Upper lobe of left lung (tissue), 6 donors: ENCODE measurements at places on chromosomes 16 and 17. TPM values are rescaled to one million over a fixed set of nuclear protein-coding genes. Genes with fewer than 3 reads are reported as not detected.

- peaks cover 42% of the 10 kb centered on the region for H3K4me1 ChIP-seq
- H3K4me3 ChIP-seq = no peak overlapping the region
- H3K36me3 ChIP-seq = no peaks in the 10 kb centered on the region
- peak overlapping the region; percentile 42 for H3K27ac ChIP-seq
- DNase-seq = no peak
- no peaks in the 10 kb centered on the region for H3K27me3 ChIP-seq
These were observed 269.7 kb downstream of the SEC14L1 start for GRCh38 chr17:77410470-77410869.

GRCh38 chr17:75824666-75825065 lies 19.5 kb downstream of the UNC13D start:
- DNase-seq = no peak
- no peaks in the 10 kb centered on the region for H3K27me3 ChIP-seq
- H3K27ac ChIP-seq = peak overlapping the region; percentile 25
- peaks cover 19% of the 10 kb centered on the region for H3K4me1 ChIP-seq
- no peak overlapping the region for H3K4me3 ChIP-seq
- H3K36me3 ChIP-seq = peaks cover 79% of the 10 kb centered on the region

MATCAP1 gene
- total RNA-seq = 25.9 TPM

DNA sequence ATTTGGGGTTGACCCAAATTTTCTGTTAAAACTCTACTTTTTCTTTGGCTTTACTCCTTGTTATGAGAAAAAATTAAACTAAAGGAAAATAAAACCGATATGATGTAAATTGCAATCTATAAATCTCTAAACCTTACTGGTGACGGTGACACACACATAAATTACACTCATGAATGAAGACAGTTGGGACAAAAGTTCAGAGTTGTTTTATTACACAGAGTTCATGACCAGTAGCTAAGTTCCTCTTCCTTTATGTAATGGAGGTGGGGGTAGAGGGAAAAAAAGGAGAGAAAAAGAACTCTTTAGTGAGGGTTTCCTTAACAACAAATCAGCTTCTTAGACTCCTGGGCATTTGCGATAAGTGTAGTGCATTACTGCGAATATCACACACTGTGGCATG lies 220.7 kb downstream of the KCNJ2 start:
- DNase-seq = no peak
- no peaks in the 10 kb centered on the region for H3K4me1 ChIP-seq
- H3K36me3 ChIP-seq = no peaks in the 10 kb centered on the region

DNA sequence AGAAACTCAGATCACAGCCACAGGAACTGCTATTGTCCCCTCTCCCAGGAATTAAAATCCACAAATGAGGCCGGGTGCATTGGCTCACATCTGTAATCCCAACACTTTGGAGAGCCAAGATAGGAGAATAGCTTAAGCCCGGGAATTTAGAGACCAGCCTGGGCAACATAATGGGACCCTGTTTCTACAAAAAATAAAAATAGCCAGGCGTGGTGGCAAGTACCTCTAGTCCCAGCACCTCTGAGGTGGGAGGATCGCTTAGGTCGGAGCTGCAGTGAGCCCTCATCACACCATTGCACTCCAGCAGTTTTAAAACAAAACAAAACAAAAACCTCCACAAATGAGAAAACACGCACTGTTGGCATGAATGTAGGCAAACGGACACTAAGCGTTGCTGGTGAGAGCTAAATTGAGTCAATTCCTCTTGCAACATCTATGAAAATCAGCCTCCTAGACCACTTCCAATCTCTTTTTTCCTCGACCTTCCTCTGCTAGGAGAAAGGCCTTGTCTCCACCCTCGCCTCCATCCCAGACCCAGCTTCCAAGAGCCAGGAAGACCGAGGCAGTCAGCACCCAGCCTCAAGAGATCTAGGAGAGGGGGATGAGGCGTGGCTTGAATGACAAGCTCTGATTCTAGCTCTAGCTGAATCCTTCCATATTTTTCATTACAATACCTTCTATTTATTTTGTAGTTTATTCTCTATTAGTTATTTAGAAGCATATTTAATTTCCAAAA lies 14.8 kb downstream of the TLE7 start:
- H3K4me3 ChIP-seq = no peak overlapping the region
- no peaks in the 10 kb centered on the region for H3K4me1 ChIP-seq
- no peak overlapping the region for H3K27ac ChIP-seq
- H3K27me3 ChIP-seq = no peaks in the 10 kb centered on the region
- H3K36me3 ChIP-seq = no peaks in the 10 kb centered on the region
- no peak for DNase-seq

- no peaks in the 10 kb centered on the region for H3K27me3 ChIP-seq
- peaks cover 33% of the 10 kb centered on the region for H3K36me3 ChIP-seq
- peak within 1 kb of the TSS; percentile 89 for H3K4me3 ChIP-seq
- DNase-seq = no peak
- H3K4me1 ChIP-seq = peaks cover 37% of the 10 kb centered on the region
- H3K27ac ChIP-seq = peak within 1 kb of the TSS; percentile 99
These were observed at the start of gene ARHGDIA for GRCh38 chr17:81870981-81871386. ARHGDIA (minus strand) TSS chr17:81871337; CDS start chr17:81869930, 1,407 bp downstream.

GRCh38 chr16:89152831-89153700 lies 18.5 kb upstream of the CDH15 start:
- peaks cover 16% of the 10 kb centered on the region for H3K4me1 ChIP-seq
- DNase-seq = peak; percentile 79
- no peak overlapping the region for H3K27ac ChIP-seq
- H3K4me3 ChIP-seq = no peak overlapping the region

GRCh38 chr16:70522216-70523075 lies 908 bp downstream of the COG4 start:
- H3K27ac ChIP-seq = peak overlapping the region; percentile 89
- no peaks in the 10 kb centered on the region for H3K27me3 ChIP-seq
- no peak for DNase-seq
- H3K4me3 ChIP-seq = peak overlapping the region; percentile 90
- peaks cover 32% of the 10 kb centered on the region for H3K4me1 ChIP-seq

CPHXL2 gene
- total RNA-seq = not detected

GRCh38 chr17:77666462-77666861 lies 292.0 kb upstream of the TNRC6C start:
- no peak overlapping the region for H3K4me3 ChIP-seq
- H3K36me3 ChIP-seq = no peaks in the 10 kb centered on the region
- no peak for DNase-seq

GRCh38 chr16:11079652-11080187 lies 135.4 kb downstream of the CLEC16A start:
- H3K4me3 ChIP-seq = no peak overlapping the region
- H3K27me3 ChIP-seq = no peaks in the 10 kb centered on the region
- no peaks in the 10 kb centered on the region for H3K36me3 ChIP-seq
